NCI-H1105 treated with DMSO at 0.1 percent for 48 hours (cell line): ENCODE measurements at places on chromosomes 2 and 18.

- peak; percentile 24 for DNase-seq
These were observed 76.4 kb upstream of the MGAT5 start for GRCh38 chr2:134177351-134177931.

DNA sequence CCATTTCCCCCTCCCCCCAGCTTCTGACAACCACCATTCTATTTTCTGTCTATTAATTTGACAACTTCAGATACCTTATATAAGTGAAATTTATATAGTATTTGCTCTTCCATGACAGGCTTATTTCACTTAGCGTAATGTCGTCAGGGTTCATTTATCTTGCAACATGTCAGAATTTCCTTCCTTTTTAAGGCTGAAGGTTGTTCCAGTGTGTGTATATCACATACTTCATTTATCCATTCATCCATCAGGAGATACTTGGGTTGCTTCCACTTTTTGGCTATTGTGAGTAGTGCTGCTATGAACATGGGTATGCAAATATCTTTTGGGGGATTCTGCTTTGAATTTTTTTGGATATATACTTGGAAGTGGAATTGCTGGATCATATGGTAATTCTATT, 7.4 kb downstream of the BCL2L11 start:
- no peak for DNase-seq

- no peak for DNase-seq
These were observed 59.3 kb downstream of the ETAA1 start for GRCh38 chr2:67456428-67456827.

- no peak for DNase-seq
These were observed 322.4 kb downstream of the PTPRM start for GRCh38 chr18:7889515-7889914.

- no peak for DNase-seq
These were observed 74.5 kb upstream of the NCKAP5 start for GRCh38 chr2:133642791-133643191.

- peak; percentile 100 for DNase-seq
These were observed 224.9 kb downstream of the ASXL3 start for GRCh38 chr18:33802955-33803354.

- DNase-seq = no peak
These were observed 25.1 kb upstream of the B3GNT7 start for GRCh38 chr2:231370429-231370748.

DNA sequence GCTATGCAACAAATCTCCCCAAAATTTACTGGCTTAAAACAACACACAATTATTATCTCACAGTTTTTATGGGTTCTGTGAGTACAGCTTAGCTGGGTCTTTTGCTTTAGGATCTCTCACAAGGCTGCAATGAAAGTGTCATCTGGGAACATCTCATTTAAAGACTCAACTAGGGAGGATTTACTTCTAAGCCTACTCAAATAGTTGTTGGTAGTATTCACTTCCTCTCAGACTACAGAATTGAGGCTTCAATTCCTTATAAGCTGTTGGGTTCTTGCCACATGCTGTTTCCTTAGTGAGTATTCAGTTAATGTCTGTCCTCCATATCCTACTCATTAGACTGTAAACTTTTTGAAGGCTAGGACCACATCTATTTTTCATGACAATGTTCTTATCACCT, 72.3 kb downstream of the MDH1 start:
- no peak for DNase-seq

DNA sequence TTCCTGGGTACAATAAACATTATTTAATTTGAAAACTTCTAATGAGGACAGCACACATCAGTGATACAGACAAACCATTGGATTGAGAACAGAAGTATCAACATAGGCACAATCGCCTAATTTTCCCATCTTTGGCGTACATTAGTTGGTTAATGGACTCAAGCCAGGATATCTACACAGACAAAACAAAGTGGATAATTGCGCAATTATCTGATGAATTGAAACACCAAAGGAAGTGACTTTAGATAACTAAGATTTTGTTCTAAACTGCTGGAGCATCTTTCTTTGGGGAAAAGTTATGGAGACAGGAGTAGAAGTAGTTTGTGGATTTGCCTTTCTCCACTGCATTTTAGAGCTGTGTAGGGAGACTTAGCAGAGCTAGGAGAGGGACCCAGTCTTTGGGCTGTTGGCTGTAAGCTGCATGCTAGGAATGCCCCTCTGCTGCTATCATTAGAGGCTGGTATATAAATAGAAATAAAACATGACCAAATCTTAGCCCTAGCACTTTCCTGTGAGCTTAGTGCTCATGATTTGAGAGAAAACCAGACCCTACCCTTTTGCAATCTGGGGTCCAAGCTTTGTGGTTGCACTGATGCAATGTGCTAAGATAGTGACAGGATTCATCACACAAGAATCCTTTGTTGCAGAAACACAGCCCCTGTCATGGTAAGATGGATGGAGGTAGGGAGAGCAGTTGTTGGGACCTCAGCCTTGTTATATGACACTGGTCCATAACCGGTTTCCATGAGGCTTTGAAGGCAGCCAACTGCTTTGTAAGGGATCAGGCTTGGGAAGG, 264.5 kb upstream of the PIK3C3 start:
- DNase-seq = peak; percentile 78

- no peak for DNase-seq
These were observed 210.5 kb upstream of the NRP2 start for GRCh38 chr2:205471776-205472175.

DNA sequence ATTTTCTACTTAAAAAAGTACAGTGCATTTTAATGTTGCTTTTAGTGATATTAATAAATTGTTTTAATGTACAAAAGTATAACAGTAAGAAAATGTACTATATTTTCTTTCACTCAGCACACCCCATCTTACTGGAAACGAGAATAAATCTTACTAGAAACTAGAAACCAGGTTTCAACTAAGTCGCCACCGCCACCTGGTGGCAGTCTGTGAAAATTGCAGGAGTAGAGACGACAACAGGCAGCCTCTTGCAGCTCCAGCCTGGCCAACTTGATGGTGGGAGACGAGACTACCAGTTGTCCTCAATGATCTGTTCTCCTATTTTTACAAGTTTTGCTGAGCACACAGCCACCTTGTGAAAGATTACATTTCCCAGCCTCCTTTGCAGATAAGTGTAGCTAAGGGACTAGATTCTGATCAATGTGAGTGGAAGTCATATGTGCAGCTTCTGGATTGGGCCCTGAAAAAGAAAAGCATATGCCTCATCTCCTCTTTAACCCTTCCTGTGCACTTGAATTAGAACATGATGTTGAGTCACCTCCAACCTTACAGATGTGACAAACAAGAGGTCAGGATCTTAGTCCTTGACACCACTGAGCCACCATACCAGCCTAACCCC, 8.7 kb downstream of the OTOF start:
- DNase-seq = peak; percentile 1

DNA sequence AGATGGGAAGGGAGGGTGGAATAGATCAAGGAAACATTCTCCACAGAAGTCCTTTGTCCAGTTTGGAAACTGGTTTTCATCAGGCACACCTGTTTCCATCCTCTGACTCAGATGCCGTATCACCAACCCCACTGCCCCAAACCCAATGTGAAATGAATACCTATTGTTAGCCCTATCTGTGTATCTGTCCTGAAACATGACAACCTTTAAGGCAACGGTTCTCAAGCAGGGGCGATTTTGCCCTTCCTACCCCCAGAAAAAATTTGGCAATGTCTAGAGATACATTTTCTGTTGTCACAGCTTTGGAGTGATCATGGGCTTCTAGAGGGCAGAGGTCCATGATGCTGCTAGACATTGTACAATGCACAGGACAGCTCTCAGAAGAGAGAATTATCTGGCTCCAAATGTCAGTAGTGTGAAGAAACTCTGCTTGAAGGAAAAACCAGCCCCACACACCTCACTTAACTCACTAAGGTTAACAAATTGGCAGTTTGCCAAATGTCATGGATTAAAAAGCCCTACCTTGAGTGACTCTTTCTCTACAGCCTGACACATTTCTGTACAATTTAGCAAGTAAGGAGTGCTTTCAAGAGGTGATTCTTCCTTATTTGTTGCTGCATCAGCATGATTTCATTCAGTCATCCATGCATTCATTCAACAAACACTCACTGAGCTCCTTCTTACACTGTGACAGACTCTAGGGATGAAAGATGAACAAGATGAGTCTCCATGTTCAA, 3.4 kb downstream of the SCTR start:
- peak; percentile 7 for DNase-seq

- DNase-seq = peak; percentile 23
These were observed 134.8 kb upstream of the SERPINE2 start for GRCh38 chr2:224173933-224174332.

GRCh38 chr2:217834057-217834620, 168.7 kb downstream of the TNS1 start:
- DNase-seq = no peak

DNA sequence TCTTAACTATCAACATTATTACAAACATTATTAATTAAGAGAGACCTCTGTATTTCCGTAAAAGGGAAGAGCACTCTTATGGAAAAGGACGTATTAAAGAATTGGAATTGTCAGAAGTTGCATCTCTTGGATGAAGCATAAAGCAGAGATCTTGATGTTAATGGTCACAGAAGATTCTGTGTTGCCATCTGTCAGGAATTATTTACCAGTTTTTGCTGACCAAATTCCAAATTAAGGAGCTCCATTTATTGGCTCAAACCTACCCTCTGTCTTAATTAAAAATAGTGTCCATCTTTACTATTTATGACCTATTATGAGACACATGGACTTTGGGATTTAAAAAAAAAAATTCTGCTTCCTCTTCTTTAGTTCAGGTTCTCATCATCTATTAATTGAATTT, 232.1 kb downstream of the ARHGAP15 start:
- no peak for DNase-seq

DNA sequence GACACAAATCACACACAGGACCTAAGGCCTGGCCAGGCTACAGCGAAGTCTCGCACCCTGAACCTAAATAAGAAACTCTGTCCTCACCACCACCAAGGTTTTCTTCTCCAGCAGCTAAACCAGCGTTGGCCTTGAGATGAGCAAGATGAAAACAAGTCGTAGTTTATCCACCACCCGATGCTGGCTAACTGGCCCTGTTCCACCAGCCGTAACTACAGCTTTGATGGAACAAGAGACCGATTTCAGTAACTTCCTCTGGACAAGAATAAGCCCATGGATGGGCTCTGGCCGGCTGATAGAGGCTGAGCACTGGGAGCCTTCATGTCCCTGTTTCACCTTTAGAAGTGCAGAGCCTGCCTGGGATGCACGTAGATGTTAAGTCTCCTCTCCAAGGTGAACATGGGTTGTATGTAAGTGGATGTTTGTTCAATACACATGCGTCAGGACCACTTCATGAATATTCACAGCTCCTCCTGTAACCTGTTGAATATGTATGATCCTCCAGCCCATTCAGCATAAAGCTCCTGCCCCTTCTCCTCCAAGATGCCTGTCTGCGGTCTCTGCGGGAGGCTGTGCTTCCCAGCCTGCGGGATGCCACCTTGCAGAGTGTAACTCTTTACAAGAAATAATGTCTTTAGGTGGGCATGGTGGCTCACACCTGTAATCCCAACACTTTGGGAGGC, 24.2 kb downstream of the ADI1 start:
- no peak for DNase-seq

DNA sequence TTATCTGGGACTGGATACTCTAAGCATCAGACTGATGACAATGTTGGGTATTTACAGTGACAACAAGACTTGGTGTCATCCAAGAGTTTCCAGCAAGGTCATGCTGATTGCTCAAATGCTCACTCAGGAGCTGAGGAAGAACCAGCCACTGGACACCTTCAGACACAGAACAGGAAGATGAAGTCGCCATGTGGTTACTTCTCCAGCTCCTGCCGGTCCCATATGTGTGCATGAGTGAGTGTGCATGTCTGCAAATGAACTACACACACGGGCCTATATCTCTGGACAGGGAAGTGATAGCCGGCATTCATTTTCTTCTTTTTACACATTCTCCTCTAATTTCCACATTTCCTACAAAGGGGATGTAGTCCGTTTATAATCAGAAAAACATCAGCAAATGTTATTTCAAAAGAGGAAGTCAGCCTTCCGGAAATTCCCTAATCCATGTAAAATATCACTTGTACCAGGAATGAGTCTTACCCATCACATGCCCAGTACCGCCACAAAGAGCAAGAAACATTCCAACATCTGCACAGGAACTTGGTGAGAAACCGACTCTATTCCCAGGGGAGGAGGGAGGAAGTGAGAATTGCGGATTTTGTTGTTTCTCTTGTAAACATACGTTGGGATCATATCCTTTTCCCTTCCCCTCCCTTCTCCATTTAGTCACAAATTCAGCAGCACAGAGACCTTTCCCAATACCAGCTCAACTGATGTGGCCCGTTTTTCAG, 10.8 kb downstream of the RFX8 start:
- DNase-seq = no peak

DNA sequence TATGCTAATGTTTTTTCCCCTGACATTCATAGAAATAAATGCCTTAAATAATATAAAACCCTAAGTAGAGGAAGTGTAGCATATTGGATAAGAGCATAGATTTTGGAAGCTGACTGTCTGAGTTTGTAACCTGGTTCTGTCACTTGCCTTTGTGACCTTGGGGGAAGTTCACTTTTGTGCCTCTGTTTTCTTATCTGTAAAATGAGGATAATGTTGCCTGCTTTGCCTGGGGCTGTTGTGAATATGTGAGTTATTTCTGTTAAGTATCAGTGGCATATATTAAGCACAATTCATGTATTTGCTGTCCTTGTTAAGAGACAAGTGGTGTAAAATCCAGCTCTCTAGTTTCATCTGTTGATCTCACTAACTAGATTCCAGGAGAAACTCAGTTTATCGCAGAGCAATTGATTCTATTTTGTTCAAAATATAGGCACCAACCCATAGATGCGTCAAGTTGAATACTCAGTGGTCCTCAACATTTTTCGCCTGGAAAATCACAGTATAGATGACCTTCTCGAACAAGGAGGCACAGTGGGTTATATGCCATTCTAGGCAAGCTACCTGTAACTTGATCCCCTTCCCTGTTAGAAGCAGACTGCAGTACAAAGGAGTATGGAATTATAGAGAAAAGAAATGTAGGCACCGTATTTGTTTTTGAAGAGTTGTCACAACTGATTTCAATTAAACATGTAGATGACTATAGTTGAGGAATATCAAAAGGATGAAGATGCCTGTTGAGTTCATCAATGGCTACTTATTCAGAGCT, 67.0 kb downstream of the SOCS6 start:
- peak; percentile 23 for DNase-seq

GRCh38 chr2:239725551-239725890, 299.6 kb downstream of the NDUFA10 start:
- DNase-seq = no peak

DNA sequence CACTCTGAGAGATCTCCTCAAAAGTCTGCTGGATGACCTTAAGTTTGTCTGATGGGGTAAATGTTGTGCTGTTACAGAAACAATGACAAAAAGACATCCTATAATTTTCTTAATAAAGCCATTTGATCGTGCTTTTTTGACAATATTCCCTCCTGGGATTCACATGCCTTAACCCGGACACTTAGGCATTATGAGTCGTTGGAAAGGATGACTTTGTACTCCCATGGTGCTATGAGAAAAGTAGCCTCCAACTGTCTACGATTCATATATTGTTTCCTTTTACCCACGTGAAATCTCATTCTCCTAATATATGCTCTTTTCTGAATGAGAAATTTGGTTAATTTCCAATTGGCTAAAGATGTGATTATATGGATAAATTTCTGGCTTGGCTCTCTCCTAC, 6.1 kb upstream of the MPP4 start:
- no peak for DNase-seq
